Muscle of leg (tissue), 16 donors: ENCODE measurements at places on chromosomes 7 and 10.

- DNase-seq, result no peak
Measured at GRCh38 chr7:133061357-133061756, 20.5 kb downstream of the CHCHD3 start.

GRCh38 chr7:157674027-157674714 lies 337.4 kb downstream of the DNAJB6 start:
- no peak for DNase-seq

DNA sequence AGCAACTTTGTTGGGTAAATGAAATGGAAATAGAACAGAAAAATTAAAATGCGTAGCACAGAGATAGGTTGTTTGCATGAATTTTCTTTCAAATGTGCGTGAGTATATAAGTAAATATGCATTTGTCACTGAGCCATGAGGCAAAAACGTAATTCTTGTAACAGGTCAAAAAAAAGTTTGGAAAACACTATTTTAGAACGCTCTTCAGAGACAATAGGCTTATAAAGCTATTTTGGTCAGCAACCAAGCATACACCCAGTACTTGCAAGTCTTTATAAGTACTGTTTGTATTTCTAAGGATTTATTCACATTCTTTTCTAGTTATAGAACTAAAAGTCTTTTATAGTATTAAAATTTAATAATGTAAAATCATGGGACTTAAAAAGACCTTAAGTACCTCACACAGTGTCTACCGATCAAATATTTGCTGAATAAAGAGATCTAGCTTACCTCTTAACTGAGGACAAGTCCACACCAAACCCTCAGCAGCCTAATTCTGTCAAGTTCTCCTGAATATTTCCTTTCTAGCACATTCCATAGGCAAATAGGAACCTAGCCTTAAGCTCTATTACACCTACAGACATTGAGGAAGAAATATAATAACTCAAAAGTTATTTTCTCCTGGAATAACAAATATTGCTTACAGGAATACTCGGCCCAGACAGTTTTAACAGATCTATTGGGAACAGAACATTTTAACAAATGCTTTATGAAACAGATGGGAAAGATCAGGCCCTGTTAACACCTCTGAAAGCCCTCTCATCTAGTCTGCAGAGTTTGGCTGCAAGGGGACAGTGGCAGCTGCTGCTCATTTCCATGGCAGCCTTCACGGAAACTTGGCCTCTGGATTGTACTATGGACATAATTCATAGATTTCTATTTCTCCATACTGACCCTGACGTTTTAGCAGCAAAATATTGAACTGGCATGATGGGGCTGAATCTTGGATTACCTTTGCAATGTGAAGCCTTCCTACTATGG lies 8.8 kb downstream of the CRPPA start:
- DNase-seq, result peak; percentile 96

DNA sequence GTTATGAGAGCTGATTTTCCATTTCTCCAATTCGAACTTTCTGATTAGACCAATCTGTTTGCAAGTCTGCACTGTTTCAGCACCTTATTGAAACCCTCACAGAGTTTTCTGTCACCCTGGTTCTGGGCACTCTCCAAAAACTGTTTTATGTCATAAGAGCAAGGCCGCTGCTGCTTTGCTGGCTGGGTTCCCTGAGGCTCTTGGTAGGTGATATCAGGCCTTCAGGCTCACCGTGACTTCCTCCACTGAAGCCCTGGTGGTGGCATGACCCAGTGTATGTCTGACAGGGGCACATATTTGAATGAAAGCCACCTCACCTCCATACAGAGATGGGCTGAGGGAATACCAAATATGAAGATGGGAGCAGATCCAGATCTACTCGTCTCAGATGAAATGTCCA lies 8.3 kb downstream of the RABGEF1 start:
- DNase-seq, result no peak

DNA sequence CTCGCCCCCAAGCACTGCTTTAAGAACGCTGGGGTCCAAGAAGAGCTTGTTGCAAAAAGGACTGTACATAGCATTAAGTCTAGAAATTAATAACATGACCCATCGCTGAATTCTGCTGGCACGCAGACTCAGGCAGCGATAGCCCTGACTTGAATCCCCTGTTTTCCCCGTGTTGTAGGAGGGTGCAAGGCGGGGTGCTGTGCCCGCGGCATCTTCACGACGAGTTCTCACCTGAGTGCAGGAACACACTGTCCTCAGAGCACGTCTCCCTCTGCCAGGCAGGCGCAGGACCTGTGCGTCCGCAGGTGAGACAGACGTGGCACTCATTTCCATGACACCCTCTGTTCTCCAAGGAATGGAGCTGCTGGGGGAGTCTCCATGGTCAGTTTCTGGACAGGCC lies 243.2 kb downstream of the TCERG1L start:
- DNase-seq, result no peak

GRCh38 chr10:132544744-132545658 lies 7.4 kb downstream of the INPP5A start:
- no peak for DNase-seq

- peak; percentile 43 for DNase-seq
Measured at GRCh38 chr10:59674215-59674836, 35.3 kb downstream of the SLC16A9 start.

GRCh38 chr7:140581411-140581810 lies 59.2 kb downstream of the DENND2A start:
- DNase-seq, result peak; percentile 48

GRCh38 chr10:6788231-6788630 lies 208.2 kb upstream of the PRKCQ start:
- DNase-seq, result peak; percentile 97

DNA sequence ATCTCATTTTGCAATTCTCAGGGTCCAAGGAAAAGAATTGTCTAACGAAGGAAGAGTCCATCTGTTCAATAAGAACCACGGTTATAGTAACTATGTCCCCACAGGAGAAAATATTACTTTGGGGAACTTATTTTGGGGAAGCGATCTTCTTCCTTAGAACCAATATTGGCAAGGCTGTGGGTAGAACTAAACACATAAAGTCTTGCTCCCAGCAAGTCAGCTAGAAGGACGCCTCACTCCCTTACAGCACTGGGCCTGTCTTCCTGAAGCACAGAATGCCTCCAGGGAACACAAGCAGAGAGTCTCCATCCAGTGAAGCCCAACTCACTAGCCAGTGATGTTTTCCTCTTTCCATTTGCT lies 30.2 kb downstream of the C10orf71 start:
- DNase-seq, result no peak

- DNase-seq, result no peak
Measured at GRCh38 chr7:94710256-94710655, 54.3 kb upstream of the SGCE start.

DNA sequence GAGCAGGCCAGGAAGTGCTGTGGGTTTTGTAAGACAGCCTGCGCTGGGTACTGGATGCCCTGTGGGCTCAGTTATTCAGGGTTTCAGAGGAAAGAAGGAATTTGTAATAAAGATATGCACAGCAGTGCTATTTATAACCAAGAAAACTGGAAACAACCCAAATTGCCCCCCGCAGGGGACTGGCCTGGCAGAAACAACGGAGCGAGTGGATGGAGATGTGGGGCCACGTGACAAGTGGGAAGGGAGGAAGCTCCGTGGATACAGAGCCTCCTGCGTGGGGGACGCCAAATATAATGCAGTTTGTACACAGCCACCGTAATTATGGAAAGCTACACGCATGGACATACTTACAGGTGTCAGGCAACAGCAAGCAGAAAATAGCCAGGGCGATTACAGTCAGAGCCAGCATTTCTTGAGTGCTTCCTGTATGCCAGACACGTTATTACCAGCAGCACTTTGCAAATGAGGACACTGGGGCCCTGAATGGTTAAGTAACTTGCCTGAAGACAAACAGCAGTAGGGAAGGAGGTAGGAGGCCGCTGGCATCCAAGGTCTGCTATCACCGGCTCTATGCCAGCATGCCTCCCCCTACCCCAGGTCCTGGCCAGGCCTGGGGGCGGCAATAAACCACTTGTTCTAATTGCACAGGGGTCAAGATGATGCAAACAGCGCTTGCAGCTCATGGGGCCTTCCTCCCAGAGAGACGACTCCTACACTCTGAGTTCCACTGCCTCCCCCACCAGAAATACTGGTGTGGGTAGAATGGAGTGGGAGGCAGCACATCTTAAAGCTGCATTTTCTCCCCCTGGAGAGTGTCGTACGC lies 8.7 kb upstream of the CAMK2B start:
- DNase-seq, result no peak

- no peak for DNase-seq
Measured at GRCh38 chr7:66913118-66914037, 7.6 kb upstream of the TMEM248 start.

- DNase-seq, result peak; percentile 32
Measured at GRCh38 chr10:76778914-76779795, 858.5 kb downstream of the KCNMA1 start.

GRCh38 chr7:132404261-132404660 lies 172.0 kb downstream of the PLXNA4 start:
- DNase-seq, result no peak

DNA sequence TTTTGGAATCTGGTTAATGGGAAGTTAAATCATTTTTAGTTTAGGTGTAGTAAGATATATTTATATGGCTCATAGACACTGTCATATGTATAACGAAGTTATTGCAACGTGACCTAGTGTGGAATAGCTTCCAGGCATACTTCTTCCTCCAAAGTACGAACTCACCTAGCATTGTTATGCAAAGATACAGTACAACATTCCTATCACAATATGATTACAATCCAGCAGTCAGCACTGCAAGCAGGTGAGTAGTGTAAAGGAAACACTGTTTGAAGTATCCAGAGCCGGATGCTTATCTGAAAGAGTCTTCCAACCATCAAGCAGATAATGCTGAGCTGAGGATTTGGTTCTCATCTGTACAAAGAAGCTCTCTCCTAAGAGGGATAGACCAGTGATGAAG lies 754.4 kb upstream of the IGFBP3 start:
- DNase-seq, result no peak

DNA sequence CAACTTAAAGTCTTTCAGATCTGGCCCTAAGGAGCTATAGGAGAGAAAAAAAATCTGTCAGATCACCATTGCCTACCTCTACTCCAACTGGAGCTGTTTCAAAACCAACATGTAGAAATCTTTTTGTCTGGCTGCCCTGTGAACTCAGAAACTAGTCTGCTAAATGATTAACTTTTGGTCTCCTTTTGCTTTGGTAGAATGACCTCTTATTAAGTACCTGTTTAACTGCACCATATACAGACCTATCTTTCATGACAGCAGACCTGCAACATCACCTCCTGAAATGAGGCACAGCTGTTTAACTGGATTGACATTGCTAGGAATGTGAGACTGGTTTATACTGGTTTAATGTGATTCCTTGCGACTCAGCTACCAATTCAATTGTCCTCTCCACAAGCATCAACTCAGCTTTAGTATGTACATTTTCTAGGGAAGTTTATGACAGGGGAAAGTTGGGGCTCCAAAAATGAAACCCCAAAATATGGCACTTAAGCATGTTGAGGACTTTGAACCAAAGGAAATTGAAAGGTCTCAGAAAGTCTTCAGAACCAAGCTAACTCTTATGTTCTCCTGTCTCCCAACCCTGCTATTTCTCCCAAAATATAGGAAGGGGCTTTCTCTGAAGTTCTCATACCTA lies 1.8 kb downstream of the CYP3A43 start:
- no peak for DNase-seq

DNA sequence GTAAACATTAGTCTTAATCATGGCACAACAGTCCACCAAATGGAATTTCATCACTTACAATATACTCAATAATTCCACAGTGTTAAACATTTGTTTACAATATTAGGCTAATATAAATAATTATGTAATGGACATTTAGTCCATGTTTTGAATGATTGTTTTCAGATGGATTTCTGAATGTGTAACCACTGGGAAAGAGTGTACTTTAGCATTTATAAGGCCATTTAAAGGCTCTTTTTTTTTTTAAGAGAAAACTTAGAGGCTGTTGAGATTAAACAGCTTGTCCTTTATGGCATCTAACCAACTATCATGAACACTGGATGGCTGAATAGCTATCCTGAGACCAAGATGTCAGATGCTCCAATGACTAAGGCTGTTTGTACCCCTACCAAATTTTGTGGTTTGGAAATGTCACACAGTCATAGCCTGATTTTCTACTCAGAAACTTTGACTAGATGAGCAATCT lies 248.3 kb upstream of the GLI3 start:
- peak; percentile 32 for DNase-seq

GRCh38 chr7:24466168-24466768 lies 107.0 kb upstream of the PALS2 start:
- DNase-seq, result no peak

DNA sequence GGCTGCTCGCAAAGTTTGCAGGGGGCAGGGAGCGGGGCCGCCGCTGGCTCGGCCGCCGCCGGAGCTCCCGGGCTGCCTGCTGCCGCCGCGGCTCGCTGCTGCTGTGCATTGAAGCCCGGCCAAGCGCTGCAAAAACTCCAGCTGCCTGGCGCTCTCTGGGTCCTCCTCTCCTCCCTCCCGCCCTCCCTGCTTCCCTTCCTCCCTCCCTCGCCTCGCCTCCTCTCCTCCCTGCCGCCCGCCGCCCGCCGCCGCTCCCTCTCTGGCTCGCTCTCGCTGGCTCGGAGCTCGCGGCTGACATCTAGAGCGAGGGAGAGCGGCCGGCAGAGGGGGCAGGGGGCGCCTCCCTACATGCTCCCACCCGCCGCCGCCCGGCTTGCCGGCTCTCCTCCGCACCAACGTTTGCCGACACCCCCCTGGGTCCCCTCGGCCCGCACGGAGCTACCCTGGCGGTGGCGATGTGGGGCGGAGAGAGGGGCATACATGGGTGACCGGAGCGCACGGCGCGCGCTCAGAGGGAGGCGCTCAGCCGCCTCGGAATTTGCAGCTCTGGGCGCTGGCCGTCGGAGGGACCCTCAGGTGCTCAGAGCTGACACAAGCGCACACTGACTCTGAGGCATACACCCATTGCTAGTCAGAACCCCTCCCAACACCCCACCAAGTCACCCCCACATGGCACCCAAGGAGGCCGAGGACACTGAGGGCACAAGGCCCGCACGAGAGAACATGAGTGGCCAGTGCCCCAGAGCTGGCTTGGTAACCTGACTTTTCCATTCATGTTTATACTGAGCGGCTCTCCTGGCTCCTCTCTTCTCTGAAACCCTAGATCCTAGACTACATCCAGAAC lies 1.2 kb upstream of the PLXNA4 start:
- DNase-seq, result peak; percentile 92

DNA sequence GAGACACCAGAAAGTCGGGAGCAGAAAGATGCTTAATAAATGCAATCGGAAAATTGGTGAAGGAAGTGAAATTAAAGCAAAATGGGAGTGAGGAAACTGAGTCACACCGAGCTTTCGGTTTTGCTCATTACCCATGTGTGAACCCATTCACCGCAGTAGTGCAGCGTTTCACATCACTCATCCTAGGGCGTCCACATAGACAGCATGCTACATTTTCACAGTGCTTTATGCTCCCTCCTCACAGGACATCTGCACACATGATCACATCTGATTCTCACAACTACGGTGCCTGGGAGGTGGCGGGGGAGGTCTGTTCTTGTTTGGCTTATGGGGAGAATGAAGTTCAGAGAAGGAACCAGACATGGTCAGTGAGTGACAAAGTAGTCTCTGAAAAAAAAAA lies 36.6 kb upstream of the ATP6V0A4 start:
- DNase-seq, result no peak

- DNase-seq, result no peak
Measured at GRCh38 chr10:71256661-71257318, 44.4 kb downstream of the UNC5B start.

GRCh38 chr10:103816431-103816830 lies 38.9 kb downstream of the SH3PXD2A start:
- DNase-seq, result no peak
